MG63 (cell line): ENCODE measurements at places on chromosomes 16 and 17. TPM values are rescaled to one million over a fixed set of nuclear protein-coding genes. Genes with fewer than 3 reads are reported as not detected.

- no peak for DNase-seq
Measured at GRCh38 chr17:192666-193425, 11.4 kb upstream of the DOC2B start.

DNA sequence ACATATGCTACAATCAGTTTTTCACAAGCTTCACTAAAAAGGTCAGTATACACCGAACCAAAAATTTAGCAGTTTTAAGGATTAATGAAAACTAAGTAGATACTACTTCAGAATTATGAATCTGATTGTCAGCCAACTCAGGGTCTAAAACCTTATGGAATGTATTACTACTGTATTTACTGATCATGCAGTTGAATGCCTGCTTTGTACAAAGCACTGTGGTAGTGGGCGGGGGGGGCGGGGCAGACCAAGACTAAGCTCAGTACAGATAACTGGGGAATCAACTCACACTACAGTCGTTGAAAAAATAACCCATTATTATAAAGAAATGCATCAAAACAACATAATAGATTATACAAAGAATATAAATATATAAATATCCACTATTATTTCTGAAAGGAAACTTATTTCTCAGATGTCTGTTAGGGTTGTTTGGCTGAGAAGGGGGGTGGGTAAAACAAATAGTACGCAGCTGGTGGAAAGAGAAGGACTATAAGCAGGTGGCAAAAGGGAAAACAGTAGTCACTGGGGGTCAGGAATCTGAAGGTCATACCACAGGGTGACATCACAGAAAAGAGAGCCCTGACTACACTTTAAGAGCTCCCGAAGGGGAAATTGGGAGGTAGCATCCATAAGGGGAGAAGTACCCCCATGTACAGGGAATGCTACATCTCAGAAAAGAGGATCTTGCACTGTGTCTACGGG lies 109.4 kb upstream of the AXIN2 start:
- no peak for DNase-seq

GRCh38 chr16:87801679-87802259 lies 36.0 kb upstream of the KLHDC4 start:
- no peak for DNase-seq

- DNase-seq: no peak
Measured at GRCh38 chr16:10877472-10877946, 507 bp downstream of the CIITA start.

DNA sequence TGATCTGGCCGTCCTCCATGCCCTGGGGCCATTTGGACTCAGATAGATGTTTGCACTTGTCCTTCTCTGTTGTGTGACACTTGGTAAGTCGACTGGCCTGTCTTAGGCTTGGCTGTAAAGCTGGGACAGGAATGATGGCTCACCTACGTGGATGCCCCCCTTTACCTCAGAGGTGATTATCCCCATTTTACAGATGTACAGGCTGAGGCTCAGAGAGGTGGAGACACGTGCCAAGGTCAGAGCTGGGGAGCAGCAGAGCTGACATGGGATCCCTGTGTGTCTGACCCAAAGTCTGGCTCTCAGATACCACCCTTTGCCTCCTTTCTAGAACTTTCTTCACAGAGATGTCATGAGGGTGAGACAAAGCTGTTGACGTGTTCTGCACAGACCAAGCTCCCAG lies 71.3 kb upstream of the CIBAR2 start:
- no peak for DNase-seq

DNA sequence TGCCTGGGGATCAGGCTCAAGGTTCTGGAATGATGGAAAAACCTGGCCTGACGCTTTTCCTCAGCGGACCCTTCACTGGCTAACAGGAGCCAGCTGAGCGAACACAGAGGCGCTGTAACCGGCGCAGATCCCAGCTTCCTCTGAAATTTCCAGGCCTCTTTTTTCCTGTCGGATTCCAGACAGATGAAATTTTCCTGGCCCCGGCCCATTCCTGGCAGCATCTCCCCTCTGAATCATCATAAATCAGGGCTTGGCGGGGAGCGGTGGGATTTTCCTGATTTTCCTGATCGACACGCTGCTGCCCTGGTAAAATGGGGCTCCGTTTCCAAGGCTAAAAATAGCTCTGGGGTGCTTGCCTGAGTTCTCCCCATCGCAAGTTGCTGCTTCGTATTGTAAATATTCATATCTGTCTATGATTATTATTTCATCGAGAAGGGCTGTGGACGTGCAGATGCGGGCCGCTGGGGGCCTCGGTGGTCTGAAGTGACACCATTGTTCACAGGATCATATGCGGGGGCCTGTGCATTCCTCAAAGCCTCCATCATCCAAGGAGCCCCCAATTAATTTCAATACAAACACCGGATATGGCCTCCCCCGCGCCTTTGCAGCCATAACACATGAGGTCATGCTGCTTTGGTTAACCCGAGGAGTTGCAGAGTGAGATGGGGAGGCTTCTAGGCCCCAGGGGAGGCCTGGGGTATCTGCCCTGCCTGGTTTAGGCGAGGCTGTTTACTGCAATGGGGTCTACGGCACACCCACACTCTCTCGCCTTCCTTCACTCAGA lies 45.8 kb upstream of the ETV4 start:
- DNase-seq: peak; percentile 92

DNA sequence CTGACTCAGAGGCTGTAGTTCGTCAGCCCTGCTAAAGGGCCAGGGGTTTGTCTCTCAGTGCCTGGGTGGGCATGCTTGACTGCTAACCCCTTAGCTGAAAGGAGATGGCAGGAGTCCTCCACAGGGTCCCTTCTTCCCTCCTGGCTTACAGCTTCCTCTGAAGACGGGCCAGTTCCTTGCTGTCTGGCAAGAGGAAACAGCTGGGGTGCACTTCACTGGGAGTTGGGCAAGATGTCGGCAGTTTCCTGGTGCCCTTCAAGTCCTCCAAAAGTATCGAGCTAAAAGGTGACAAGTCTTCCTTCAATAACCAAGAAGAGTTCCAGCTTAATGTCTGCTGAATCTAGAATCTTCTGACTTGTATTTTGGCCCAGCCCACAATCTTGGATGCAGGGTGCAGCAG lies 23.4 kb downstream of the NUP85 start:
- DNase-seq: no peak

- no peak for DNase-seq
Measured at GRCh38 chr17:73349138-73349537, 37.3 kb upstream of the CDC42EP4 start.

DNA sequence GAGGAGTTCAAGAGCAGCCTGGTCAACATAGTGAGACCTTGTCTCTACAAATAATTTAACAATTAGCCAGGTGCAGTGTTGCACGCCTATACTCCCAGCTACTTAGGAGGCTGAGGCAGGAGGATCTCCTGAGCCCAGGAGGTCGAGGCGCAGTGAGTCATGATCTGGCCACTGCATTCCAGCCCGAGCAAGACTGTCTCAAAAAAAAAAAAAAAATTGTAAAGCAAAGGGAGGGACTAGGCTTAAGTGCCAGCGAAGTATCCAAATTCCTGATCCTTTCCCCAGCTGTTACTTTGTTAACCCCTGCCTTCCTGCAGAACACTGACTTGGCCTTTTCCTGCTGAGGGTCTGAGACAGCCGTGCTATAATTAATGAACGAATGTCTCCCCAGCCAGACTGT lies 2.7 kb downstream of the GDPD3 start:
- DNase-seq: no peak

DNA sequence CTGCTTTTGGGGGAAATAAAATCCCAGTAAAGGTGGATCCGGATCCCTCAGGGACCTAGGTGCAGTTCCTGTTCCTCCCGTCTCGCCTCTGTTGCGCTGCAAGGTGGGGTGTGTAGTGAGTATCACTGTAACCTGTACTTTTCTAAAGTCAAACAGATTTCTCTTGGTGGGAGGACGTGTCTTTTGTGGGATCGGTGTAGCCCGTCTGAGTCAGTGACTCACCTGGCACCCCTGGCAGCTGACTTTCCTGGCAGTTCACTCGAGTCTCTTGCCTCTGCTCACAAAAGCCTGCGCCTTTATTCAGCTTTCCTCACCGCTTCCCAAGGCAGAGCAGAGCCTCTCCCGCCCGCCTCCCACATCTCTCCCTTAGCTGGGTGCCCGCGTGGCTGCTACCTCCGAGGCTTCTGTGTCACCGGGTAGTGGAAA lies 85.7 kb downstream of the CMIP start:
- DNase-seq: no peak

DNA sequence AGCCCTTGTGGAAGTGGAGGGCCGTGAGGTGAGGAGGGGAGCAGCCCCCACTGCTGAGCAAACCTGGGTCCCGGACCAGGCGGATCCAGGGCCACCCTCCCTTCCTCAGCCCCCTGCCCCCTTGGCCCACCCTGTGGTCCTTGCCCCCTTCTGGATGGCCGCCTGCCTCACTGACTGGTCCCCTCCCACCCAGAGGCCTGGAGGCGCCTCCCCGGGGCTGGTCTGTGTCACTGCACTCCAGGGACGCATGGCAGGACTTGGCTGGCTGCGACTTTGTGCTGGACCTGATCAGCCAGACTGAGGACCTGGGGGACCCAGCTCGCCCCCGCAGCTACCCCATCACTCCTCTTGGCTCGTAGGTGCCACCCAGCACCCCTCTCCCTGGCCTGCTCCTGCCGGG lies 19.2 kb upstream of the SMIM5 start:
- DNase-seq: no peak

DNA sequence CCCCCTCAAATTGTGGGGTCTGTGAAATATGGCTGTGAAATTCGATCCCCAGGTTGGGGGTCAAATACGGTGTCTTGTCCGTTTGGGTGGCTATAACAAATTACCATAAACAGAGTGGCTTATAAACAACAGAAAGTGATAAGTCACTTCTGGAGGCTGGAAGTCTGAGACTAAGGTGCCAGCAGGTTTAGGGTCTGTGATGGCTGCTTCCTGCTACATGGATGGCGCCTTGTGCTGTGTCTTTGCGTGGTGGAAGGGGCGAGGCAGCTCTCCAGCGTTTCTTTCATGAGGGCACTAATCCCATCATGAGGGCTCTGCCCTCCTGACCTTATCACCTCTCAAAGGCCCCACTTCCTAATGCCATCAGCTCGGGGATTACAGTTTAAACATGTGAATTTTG lies 120.0 kb downstream of the IRF8 start:
- DNase-seq: no peak

GRCh38 chr17:72005332-72006163 lies 115.3 kb upstream of the SOX9 start:
- DNase-seq: no peak

Gene ZPBP2
- total RNA-seq: not detected in 2 replicates

Gene DLX4
- total RNA-seq: 6.1 and 8.6 TPM in 2 replicates

Gene EVPLL
- not detected in 2 replicates for total RNA-seq

Gene ZP2
- total RNA-seq: not detected in 2 replicates

Gene C16orf46
- 0.07 TPM in 1 of 2 replicates, not detected in the other for total RNA-seq

Gene MGAT5B
- 2.4 and 3.3 TPM in 2 replicates for total RNA-seq

Gene FBXO39
- total RNA-seq: not detected in 2 replicates

Gene SEC14L1
- total RNA-seq: 16.2 and 41.7 TPM in 2 replicates
